GM12891 (cell line): ENCODE measurements at places on chromosomes 3 and 15.

GRCh38 chr3:65412588-65412987 is 626.1 kb downstream of the MAGI1 start:
- no peak for DNase-seq

DNA sequence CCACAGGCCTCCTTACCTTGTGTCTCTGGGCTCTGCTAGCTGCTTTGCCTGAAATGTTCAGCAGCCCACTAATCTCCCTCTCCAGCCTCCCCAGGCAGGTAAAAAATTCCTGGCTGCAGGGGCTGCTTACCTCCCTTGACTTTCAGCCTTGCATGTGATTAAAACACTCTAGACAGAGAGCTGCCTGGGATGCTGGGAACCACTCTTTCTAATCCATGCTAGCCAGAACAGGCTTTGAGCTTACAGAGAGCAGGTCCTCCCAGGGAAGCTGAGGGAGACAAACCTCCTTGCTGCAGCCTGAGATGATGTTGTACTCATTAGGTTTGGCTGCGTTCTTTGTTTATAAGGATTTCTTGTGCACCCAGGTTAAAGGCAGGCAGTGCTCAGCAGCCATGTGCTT is 33.7 kb upstream of the LIPC start:
- no peak for DNase-seq

DNA sequence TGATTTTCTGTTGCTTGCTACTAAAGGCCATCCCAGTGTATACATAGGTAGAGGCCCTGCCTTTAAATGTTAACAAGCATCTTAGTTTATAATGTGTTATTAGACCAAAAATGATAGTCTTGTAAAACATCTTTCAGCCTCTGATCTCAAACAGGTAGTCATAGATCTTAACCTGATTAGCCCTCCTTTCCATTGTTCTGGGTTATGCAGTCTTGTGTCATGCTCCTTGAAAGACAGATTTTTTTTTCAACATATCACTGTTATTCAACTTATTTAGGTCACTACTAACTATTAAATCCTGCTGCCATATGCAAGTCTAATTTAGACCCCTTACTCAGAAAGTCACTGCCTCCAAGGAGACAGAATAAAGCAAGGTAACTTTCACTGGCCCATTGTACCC is 19.1 kb upstream of the CLDN16 start:
- DNase-seq = no peak

GRCh38 chr3:106473576-106474475 is 605.0 kb upstream of the CBLB start:
- DNase-seq = no peak

DNA sequence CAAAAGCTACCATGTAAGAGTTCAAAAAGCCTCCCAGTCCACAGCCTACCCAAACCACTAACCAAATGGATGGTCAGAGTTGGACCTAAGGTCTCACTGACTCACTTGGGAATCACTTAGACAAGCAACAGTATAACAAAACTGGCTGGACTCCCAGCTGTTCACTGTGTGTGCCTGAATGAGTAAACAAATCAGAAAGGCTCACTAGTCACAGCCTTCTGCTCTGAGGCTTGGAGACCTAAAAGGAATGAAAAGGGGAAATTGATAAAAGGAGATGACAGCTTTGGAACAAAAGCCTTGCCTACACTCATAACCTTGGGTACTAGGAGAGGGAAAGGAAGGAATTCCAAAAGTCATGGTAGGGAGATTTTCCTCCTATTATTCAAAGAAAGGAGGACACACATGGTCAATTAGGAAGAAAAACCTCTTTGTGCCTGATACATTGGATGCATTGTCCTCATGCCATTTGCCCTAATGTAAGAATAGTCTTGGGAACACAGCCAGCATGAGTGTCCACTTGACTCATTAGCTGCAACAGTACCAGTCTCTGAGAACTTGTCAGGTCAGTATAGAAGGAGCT is 92.3 kb downstream of the FRMD5 start:
- no peak for DNase-seq

- no peak for DNase-seq
Observed at GRCh38 chr3:49805367-49805782, 2.3 kb downstream of the INKA1 start.

GRCh38 chr15:76432604-76433003 is 96.0 kb downstream of the ISL2 start:
- DNase-seq = no peak

DNA sequence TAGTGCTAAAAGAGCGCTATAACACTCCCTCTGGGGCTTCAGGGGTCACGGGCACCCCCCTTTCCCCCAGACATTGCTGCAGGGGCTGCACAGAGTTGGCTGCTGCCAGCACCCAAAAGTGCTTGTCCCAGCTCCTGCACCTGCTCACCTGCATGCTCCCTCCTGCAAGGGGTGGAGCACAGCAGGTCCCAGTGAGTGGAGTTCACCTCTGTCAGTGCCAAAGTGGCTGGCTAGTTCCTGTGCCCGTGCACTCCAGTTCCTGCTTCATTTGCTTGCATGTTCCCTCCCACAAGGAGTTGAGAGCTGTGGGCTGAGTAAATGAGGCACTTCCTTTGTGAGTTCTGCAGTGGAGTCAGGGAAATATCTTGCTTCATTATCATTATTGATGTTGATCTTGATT is 476.9 kb downstream of the SQOR start:
- DNase-seq = no peak

- DNase-seq = no peak
Observed at GRCh38 chr3:24162929-24163328, 217.8 kb downstream of the NR1D2 start.

DNA sequence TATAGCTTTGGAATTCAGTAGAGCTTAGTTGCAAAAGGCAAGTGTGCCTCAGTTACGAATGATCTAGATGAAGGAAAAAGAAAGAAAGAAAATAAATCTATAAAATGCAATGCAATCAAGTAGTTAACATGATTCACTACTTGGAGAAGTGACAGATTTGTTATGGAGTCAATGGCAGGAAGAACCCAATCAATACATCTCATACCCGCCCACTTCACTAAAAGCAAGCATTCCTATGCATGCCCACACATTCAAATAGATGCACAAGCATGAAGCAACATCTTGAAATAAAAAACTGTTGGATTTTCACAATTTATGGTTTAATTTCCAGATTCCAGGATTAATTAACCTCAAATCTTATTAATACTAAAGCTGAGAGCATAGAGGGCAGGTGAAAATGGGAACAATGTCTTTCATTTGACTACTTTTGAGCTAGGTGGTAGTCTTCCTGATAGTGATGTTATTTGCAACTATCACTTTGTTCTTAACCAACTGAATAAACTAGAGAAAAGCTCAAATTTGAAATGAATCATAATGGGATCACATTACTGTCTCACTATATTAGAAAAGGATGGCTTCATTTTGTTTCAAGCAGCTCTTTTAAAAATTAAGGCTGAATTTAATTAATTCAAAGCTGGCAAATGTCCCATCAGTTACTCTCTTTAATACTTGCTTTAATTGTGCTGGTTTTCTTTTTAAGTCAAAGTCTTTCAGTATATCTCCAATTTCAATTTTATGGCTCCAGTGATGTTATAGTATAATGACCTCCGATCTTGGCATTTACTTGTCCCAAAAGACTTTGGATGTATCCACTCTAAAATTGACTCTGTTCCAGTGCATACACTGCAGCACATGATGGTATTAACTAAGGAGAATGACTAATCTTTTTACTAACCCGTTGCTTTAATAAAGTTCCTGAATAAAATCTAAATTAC is 46.7 kb upstream of the CCDC50 start:
- no peak for DNase-seq

DNA sequence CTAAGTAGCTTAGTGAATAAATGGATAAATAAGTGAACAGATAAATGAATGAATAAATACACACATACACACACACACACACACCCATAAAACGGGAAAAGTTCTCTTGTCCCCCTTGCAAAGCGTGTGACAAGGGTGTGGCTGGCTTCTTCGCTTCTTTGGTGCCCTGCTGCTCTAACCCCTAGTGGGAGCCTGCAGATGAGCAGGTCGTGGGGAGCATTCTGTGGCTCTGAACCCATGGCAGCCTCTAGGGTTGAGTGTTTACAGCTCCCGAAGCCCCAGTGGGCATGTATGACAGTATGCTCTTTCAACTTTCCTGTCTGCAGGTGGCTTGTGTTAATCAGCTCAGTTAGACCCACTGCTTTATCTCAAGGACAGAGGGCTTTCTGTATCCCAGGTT is 582.3 kb downstream of the EDEM1 start:
- no peak for DNase-seq

DNA sequence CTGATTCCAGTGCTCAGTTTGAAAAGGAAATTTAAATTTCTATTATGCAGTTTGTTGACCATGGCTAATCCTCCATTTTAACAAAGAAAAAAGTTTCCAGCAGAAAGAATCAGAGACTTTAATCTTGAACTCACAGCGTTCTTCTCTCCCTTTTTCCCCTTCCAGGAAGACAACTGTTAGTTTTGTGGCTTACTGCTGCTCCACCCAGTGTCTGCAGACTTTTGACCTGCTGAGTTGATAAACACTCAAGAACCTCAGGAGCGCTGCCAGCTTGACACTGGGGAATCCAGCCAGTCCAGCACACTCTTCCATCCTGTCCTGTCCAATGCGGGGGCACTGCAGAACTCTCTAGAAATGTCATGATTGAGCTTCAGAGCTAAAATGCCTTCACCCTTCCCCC is 134.6 kb downstream of the LRRC28 start:
- DNase-seq = no peak

GRCh38 chr3:134307425-134307824 is 56.8 kb upstream of the RYK start:
- DNase-seq = no peak

DNA sequence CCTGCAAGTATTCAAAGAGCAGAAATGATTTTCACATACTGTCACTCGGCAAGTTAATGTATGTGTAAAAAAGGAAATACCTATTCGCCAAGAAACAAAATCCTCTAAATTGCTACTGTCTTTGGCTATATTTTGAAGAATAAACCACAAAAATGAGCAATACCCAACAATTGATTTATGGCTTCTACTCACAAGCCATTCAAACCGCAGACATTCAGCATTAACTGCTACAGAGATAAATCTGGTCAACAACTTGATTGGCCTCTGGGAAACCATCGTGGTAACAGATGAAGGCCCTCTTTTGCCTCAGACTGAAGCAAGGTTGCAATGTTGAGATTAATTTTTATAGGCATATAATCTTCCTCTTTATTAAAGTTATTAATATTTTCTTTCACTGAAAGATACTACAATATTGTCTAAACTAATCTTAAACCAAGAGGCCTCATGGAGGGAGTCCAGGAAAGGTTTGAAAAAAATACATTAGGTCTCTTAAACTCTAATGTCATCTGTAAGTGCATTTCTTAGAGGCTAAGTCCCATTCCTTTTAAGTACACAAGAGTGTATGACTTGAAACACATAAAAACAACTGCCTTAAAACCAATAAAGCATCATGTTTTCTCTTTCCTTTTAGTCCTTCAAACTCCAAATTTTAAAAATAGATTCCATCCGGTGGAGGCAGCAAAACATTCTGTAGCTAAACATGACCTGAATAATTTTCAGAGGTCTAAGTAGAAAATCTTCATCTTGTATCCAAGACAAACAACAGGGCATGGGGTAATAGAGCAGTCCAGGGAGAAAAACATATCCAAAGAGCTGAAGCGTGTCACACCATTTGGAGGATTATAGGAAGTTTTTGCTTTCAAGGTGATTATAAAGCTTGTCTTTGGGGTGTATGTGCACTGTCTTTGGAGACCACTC is 162.4 kb upstream of the TGFBR2 start:
- DNase-seq = no peak

- no peak for DNase-seq
Observed at GRCh38 chr15:45442507-45443135, 64.3 kb upstream of the GATM start.

DNA sequence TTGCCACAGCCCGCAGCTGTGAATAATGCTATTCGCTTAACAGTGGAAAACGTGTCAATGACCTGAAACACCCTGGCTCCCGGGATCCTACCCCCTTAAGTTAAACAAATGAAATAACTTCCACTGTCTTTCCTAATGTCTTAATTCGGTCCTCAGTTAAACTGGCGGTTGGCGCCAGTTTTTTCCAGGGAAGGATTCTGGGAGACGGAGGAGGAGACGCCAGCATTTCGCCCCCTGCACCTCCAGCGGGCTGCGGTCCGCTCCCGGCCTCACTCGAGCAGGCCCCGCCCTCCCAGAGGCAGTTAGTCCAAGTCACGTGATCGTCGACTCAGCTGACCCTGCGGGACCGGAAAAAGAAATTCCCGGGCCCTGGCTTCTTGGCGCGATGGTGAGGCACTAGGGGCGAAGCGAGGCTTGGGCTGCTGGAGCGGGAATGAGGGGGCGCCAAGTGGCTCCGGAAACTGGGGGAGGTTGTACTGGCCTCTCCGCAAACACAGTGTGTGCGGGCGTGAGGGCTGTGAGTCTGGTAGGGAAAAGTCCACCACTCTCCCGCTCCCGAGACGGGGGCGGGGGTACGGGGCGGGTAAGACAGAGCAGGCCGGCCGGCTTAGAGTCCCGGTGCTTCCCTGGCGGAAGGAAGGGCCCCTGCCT is at the start of gene COMMD4:
Gene COMMD4, plus strand, starts transcription at position 359 of the 651 bp plus-strand sequence. Its CDS starts 27 bp downstream, at position 386.
- DNase-seq = peak; percentile 61

- no peak for DNase-seq
Observed at GRCh38 chr3:180447136-180447535, 154.8 kb upstream of the TTC14 start.

DNA sequence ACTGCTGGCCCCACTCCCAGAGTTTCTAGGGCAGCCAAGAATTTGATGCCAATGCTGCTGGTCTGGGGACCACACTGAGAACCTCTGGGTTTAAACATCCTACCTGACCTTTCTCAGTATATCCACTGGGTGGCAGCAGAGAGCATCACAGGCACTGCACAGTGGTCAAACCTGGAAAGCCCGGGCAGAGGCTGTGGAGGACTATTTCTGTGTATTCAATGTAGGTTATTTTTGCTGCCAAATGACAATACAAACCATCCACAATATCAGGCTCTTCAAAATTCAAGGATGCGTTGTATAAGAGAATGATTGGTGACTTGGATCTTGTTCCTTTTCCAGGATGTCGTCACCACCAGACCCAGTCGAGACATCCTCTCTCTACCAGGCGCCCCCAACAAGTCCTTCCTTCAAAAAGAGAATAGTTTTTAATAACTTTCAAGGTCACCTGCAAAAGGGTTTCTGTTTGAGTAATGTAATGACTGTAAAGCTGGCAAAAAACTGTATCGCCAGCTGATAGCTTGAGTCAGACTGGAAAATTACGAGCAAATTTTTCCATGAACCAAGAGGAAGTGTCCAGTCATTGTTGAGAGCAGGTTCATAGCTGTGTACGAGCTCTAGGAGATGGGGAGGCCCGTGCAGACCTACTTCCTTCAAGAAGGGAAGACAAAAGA is 30.5 kb upstream of the MYZAP start:
- peak; percentile 35 for DNase-seq

GRCh38 chr3:115018694-115019093 is 128.4 kb downstream of the ZBTB20 start:
- no peak for DNase-seq

GRCh38 chr3:143064777-143065176 is 54.8 kb upstream of the CHST2 start:
- DNase-seq = no peak

DNA sequence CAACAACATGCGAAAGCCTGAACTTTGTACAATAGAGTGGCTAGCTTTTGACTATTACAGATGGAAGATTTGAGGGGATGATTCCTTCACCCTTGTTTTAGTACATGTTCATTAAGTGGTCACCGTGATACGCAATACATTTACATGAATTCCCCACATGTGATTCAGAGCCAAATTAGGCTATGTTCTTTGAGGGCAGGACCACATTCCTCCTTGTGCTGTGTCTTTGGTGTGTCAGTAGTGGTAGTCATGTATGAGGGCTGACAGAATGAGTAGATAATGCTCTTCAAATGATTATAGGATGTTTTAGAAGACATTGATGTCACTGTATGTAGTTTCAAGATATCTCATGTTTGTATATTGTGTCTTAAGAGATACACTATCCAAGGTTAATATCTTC is 12.1 kb downstream of the PTPRG start:
- no peak for DNase-seq
